ENCODE measurements at places on chromosomes 12 and 14.

GRCh38 chr14:38342803-38343202 lies 86.9 kb upstream of the CLEC14A start:
- DNase-seq = no peak

GRCh38 chr12:24244231-24244630 lies 294.8 kb upstream of the SOX5 start:
- DNase-seq = no peak

DNA sequence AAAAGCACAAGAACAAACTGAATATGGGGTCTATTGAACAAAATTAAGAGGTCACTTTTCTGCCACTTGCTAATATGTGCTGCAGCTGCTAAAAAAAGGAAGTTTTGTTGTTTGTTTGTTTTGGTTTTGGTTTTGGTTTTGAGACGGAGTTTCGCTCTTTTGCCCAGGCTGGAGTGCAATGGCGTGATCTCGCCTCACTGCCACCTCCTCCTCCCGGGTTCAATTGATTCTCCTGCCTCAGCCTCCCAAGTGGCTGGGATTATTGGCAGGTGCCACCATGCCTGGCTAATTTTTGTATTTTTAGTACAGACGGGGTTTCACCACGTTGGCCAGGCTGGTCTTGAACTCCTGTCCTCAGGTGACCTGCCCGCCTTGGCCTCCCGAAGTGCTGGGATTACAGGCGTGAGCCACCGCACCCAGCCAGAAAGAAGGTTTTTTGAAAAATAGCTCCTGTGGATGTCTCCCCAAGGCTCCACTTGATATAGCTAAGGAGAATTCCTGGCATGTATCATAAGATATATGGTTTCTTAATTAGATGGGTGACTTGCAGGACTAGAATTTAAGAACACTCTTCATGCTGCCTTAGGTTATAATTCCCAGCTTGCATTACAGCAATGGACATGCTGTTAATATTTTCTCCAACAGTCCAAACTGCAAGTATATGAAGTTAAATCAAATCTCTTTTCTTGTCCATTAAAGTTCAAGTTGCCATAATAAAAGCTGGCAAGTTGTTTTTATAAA lies 237.6 kb upstream of the AMIGO2 start:
- DNase-seq = no peak

GRCh38 chr12:27332407-27332713 lies 276 bp upstream of the BMAL2 start:
- no peak for DNase-seq

GRCh38 chr12:109460538-109460937 lies 16.6 kb downstream of the KCTD10 start:
- DNase-seq = no peak
